ENCODE measurements at places on chromosomes 2 and 18.

- DNase-seq, result no peak
Observed at GRCh38 chr2:9099341-9099751, 95.9 kb upstream of the MBOAT2 start.

GRCh38 chr18:36829362-36830157 is 633 bp downstream of the KIAA1328 start:
- no peak for DNase-seq

DNA sequence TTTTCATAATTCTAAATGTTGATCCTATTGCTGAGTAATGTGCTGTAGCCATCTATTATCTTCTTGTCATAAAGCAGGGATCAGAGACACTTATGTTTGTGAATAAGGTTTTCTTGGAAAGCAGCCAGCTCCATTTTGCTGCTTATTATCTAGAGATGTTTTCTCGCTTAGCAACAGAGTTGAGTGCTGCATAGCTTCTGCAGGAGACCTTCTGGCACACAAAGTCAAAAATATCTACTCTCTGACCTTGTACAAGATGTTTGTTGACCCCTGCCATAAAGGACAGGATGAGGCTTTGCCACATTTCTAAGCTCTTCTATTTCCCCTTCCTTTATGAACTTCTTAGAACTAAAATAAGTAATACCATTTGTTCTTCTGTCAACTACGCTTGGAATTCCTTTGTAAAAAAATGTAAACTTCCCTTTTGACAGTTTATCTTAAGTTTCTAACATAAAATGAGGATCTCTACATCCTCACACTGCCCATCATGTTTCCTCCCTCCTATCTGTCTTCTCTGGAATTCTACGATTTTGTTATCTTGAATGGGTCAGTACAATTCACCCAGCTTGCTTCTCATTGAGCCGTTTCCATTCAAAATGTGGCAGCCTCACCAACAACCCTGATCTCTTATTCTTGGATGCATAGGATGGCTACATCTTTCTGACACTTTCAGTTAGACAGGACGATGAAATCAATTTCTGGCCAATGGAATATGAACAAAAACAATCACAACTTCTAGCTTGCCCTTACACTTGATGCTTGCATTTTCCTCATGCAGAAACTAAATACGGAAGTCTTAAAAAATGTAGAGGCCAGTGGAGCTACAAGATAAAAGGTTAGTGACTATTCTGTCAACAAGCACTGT is 1377.0 kb downstream of the SUCLG1 start:
- peak; percentile 27 for DNase-seq

DNA sequence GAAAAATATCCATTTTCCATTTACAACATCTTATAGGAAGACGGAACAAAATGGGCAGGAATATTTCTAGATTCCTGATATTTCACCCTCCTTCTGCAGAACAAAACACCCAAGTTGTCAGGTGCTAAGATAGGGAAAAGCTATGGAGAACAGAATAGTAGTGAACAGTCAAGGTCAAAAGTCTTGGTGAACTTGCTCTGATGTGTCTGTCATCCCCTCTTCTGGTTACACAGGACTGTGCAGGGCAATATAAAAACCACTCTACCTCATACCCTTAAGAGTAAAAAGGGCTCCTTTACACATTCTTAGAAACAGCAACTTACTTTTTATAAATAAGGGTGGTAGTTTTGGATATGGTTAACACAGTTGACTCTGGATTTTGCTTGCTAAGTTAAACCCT is 4.4 kb downstream of the MYL1 start:
- no peak for DNase-seq

- DNase-seq, result peak; percentile 16
Observed at GRCh38 chr2:239184968-239185903, 215.6 kb downstream of the HDAC4 start.

- no peak for DNase-seq
Observed at GRCh38 chr18:23743733-23744333, 54.6 kb downstream of the LAMA3 start.

- no peak for DNase-seq
Observed at GRCh38 chr2:181814057-181814491, 77.5 kb upstream of the ITPRID2 start.

DNA sequence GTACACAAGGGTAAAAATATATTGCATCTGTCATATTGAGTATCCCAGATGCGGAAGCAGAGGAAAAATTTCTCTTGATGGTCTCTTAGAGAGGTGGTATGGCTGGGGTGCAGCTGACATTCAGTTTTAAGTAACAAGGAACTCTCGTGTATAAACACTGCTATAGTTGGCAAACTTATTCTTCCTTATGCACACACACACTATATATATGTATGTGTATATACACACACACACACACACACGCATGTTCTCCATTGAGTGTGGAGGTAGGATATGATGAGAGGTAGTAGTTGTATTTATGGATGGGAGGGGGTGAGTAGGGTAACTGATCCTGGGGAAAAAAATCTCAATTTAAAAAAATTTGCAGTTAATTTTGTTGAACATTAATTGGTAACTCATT is 10.6 kb downstream of the PHLPP1 start:
- DNase-seq, result no peak

DNA sequence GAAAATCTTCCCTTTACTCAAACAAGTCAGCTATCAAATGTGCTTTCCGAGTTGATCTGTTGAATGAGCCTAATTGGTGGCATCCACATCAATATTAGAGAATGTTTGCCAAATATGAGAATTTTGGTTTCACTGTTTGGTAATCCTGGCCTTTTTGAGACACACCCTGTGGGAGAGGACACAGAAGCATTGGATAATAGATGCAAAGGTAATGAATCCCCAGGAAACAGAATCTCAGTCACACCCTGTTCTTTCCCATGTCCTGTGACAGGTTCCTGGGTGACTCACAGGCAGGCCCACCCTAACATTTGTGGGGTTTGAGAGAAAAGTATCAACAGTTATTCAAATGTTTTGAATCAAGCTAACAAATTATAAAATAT is 99.8 kb upstream of the PELI1 start:
- DNase-seq, result no peak

DNA sequence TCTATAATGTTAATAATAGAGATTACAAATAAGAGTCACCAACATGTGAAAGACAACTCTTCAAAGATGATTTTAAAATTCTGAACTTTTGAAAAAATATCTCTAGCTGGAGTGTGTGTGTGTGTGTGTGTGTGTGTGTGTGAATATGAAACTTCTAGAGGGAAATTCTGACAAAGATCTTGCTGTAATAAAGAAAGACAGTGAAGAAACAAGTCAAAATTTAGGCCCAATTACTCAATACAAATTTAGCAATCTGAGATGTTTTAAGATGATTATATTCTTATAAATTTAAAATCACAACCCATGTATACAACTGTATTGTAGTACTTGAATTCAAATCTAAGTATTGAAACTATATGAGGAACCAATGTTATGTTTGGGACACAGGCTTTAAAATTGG is 57.2 kb upstream of the UGP2 start:
- no peak for DNase-seq

Data from left hindlimb (tissue), 1 donor.